Adipocyte (in vitro differentiated cells): ENCODE measurements at places on chromosomes 6 and 20.

DNA sequence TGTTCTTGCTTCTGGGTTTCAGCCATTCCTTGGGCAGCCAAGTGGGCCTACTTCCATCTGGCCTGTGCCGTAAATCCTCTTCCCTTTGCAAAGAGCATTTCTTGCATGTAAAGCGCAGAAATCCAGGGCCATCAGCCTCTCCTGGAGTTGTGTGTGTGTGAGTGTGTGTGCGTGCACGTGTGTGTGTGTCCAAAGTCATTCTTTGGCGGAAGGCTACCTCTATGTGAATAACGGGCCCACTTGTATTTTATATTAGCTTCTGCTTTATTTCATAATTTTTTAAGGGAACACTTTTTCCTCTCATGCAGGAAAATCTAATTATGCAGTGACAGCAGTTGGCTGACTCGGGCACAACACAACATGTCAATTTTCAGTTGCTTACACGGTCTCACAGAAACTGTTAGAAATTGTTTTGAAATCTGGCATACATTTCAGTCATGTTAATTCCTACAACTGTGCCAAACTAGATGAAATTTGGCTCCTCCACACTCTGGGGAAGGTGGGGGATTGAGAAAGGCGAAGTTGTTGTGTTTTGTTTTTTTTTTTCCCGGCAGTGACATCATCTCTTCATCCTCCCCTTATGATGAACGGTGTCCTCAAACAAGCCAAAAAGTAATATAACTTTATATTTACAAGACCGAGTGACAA, 223.7 kb upstream of the TSHZ2 start:
- no peak for DNase-seq

GRCh38 chr6:45256697-45257695, 71.1 kb upstream of the RUNX2 start:
- no peak for DNase-seq

DNA sequence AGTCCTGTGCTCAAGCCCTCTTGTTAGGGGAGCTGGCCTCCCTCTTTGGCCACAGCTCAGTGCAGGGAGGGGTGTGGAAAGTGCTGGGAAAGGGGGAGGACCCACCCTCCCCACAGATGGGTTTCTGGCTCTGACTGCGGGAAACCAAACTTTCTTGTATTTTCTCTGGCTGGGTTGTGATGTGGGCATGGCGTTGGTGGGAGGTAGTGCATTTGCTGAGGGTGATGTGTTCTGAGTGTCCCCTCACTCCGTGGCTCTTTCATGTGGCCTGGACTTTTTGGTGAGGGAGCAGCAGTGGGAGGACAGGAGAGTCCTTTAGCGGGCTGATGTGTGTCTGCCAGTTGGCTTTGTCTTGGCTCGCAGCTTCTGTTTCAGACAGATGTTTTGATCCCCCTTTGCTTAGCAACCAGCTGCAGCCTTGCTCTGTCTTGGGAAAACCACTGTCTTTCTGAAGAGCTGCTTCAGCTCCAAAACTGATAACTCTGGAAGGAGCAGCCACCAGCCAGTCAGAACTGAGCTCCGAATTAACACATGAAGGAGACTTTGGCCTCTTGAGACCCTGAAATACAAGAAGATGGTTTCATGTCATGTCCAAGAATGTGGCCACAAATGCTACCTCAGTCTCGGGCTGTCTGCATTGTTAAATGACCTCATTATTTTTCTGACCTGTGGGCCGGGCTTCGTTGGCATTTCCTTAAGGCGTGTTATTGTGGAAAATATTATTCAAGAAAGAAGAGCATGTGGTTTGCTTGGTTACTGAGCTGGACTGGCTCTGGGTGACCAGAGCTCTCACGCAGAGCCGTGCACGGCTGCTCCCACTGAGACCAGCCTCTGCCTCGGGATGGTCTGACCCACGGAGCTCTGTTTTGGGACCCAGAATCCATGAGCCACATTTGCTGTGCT, 21.5 kb downstream of the SYNJ2 start:
- DNase-seq: peak; percentile 93

GRCh38 chr6:17297271-17298080, 16.3 kb downstream of the RBM24 start:
- peak; percentile 35 for DNase-seq

DNA sequence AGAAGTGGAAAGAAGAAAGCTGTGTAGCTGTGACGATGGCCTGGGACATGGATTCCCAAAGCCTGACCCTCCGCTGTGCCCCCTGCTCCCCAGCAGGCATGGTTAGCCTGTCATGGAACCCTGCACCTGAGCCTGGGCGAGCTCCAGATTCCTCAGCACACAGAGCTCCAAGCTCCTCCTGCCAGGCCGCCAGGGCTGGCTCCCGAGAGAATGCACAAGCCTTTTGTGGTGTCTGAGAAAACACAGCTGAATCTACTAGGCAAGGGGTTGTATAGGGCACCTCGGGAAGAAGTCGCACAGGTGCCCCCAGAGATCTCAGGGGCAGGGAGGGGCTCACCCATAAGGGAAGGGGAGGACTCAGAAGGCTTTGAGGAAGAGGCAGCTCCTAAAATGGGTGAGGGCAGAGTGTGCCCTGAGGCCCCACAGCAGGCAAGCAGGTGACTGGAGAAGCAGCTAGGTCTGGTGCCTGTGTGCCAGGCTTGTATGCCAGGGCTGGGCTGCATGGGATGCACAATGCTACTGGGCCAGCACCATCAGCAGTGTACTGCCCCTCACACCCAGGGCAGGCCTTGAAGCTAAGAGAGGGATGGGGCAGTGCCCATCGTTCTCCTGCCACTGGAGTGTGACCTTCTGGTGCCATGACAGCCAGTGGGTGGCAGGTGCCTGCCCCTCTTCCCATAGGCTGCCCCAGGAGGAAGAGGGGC, 64.3 kb upstream of the CD93 start:
- DNase-seq: no peak

- DNase-seq: peak; percentile 15
Observed at GRCh38 chr6:105519954-105520353, 117.1 kb upstream of the PREP start.

DNA sequence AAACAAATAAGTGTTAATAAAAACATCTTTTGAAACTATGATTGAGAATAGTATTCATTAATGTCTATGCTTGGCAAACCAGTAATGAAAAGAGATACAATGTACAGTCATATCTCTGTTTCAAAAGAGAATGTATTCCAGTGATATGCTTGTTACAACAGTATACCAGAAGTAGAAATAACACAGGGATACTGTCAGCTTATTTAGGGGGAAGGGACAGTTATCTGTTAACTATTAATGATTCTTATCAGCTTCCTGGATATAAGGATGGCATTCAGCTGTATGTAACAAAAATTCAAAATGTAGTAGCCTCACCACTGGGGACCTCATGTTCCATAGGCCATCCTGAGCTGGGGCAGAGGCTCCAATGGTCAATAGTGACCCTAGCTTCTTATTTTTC, 103.8 kb upstream of the TBX18 start:
- DNase-seq: no peak

GRCh38 chr20:44247586-44248409, 690 bp downstream of the GDAP1L1 start:
- peak; percentile 38 for DNase-seq

- no peak for DNase-seq
Observed at GRCh38 chr20:52965819-52966218, 6.3 kb upstream of the TSHZ2 start.

GRCh38 chr20:513429-513828, 30.2 kb downstream of the CSNK2A1 start:
- no peak for DNase-seq

- DNase-seq: peak; percentile 97
Observed at GRCh38 chr6:113433335-113433991, 423.7 kb upstream of the MARCKS start.

- no peak for DNase-seq
Observed at GRCh38 chr6:169985121-169986015, 233.9 kb downstream of the ERMARD start.

DNA sequence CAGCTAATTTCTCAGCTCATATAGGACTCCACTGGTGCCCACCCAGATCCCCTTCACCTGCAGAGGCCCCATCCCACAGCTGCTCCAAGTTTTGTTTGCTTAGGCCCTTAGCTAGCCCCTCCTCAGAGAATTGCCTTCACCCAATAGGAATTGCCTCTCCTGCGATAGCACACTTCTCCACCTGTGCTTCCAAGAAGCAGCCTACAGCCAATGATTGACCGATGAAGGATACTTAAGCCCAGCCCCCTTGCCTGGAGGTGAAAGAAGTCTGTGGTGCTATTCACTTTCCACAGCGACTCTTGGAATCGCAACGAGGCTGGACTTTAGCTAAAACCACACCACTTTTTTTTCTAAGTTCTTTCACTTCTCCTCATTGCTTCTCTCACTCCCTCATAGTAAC, 353.2 kb upstream of the BTBD3 start:
- no peak for DNase-seq

- DNase-seq: no peak
Observed at GRCh38 chr6:12200761-12201160, 89.4 kb upstream of the EDN1 start.

DNA sequence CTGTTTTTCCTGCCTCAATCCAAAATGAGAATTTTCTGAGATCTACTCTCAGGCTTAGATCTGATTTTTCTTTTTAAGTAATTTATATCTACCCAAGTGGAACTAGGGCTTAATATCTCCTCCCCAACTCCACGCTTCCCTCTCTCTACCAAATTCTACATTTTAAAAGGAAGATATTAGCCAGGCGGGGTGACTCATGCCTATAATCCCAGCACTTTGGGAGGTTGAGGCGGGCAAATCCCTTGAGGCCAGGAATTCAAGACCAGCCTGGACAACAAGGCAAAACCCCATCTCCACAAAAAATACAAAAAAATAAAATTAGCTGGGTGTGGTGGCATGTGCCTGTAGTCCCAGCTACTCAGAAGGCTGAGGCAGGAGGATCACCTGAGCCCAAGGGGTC, 61.0 kb downstream of the MTFR2 start:
- DNase-seq: no peak

DNA sequence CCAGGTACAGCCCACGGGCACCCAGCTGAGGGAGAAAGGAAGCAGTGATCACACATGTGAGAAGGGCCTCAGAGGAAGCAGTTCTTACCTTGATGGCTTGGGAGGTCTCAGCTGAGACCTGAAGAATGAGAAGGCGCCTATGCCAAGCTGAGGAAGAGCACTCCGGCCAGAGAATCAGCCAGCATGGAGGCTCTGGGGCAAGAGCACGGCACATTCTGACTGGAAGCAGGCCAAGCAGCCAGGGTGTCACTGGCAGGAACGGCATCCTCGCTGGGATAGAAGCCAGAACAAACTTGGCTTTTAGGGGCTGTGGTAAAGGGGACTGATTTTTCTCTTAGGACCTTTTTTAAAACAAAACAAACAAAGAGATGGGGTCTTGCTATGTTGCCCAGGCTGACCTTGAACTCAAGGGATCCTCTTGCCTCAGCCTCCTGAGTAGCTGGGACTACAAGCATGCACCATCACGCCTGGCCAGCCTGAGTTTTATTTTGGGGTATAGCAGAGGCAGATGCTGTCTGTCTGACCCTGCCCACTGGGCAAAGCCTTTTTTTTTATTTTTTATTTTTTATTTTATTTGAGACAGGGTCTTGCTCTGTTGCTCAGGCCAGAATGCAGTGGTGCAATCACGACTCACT, 17.6 kb downstream of the GHRH start:
- DNase-seq: no peak

DNA sequence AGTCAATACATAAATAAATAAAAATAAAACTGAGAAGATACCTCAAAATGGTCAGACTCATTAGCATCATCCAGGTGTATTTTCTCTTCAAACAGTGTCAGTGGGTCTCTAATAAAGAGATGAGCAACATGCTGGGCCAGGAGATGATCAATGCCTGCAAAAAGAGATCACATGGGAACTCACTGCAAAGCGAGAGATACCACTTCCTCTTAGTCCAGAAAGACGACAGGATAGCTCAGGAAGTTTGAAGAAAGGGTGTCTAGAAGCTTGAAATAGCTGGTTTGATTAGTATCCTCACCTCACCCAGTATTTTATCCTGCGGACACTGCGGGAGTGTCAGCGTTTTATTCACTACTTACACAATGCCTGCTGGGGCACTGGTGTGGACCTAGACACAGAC, 38.0 kb downstream of the GCLC start:
- DNase-seq: no peak

GRCh38 chr6:119533603-119534279, 184.2 kb upstream of the MAN1A1 start:
- peak; percentile 80 for DNase-seq

GRCh38 chr6:109446541-109446940, 6.0 kb downstream of the SMPD2 start:
- DNase-seq: no peak

GRCh38 chr20:57686931-57687652, 22.7 kb downstream of the PMEPA1 start:
- no peak for DNase-seq

- DNase-seq: no peak
Observed at GRCh38 chr6:6256886-6257285, 63.6 kb downstream of the F13A1 start.

GRCh38 chr6:132713352-132714134, at the start of gene VNN1:
Gene VNN1, minus strand, starts transcription at chr6:132714055. Its CDS starts 20 bp downstream, at chr6:132714035.
- no peak for DNase-seq

DNA sequence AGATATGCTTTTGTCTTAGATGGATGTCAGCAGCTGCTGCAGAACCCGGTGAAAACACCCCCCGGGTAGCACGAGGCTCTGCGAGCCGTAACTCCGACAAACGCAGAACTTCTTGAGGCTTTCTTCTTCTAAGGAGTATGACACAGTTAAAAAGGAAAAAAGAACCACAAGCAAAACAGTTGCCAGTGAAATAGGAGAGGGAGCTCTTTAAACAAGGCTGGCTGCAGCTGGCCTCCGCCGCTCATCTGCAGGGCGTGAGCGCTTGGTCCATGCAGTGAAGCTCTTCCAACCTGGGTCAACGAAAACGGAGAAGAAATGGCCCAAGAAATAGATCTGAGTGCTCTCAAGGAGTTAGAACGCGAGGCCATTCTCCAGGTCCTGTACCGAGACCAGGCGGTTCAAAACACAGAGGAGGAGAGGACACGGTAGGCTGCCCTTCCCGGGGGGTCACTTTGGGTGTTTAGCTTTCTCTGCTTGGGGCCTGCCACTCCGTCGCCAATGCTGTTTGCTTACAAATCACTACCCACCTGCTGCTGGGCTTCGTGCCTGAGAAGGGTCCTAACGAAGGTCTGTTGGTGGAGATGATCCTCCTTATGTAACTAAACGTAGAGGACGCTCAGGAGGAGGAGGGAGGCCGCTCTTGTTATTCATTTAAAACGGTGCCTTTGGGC, 13.2 kb downstream of the SYTL3 start:
- no peak for DNase-seq

- DNase-seq: no peak
Observed at GRCh38 chr6:169028343-169028742, 225.3 kb downstream of the THBS2 start.

DNA sequence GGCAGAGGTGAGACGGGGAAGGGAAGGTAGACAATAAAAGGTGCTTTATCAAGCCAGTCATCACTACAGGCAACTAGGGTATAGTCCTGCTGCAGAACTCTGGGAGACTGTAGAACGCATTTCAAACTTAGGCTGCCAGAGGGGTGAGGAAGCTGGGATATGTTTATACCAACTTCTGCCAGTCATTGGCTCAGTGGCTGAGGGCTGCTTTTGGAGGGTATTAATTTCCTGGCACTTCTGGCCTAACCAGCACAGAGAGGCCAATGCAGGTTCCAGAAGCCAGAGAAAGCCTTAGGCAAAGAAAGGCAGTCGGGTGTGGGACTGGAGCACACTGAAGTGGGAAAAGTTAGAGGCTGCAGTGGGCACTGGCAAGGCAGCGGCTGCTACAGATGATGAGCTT, 3.9 kb upstream of the CPNE5 start:
- DNase-seq: no peak
